K562 (cell line): ENCODE measurements at places on chromosomes 12 and 14. TPM values are rescaled to one million over a fixed set of nuclear protein-coding genes. Genes with fewer than 3 reads are reported as not detected.

Gene MYO1H
- total RNA-seq: not detected in 2 replicates

Gene PHLDA1
- total RNA-seq: 0.81 and 1.6 TPM in 2 replicates

Gene SCN8A
- 0.29 and 0.72 TPM in 2 replicates for total RNA-seq

GRCh38 chr12:71469258-71469750 lies 29.7 kb downstream of the LGR5 start:
- peak; percentile 11 for DNase-seq
- no peak overlapping the region for H3K27ac ChIP-seq
- peaks cover 4% of the 10 kb centered on the region for H3K4me1 ChIP-seq

GRCh38 chr12:131755305-131756113 lies 44.6 kb downstream of the SFSWAP start:
- no peak overlapping the region for H3K27ac ChIP-seq
- peaks cover 4% of the 10 kb centered on the region; the same call in 1 of the 2 replicates for H3K4me1 ChIP-seq
- no peak overlapping the region for H3K4me3 ChIP-seq

GRCh38 chr14:73492670-73493069 lies 1.9 kb downstream of the RIOX1 start:
- H3K36me3 ChIP-seq: peaks cover 14% of the 10 kb centered on the region; the same call in 2 of the 3 replicates
- peaks cover 21% of the 10 kb centered on the region for H3K4me1 ChIP-seq
- no peaks in the 10 kb centered on the region for H3K27me3 ChIP-seq
- DNase-seq: no peak
- H3K4me3 ChIP-seq: peak overlapping the region; percentile 2; the same call in 1 of the 2 replicates

- no peaks in the 10 kb centered on the region for H3K4me1 ChIP-seq
- no peak for DNase-seq
- no peaks in the 10 kb centered on the region for H3K36me3 ChIP-seq
Observed at GRCh38 chr12:97335115-97335514, 127.5 kb upstream of the RMST start.

DNA sequence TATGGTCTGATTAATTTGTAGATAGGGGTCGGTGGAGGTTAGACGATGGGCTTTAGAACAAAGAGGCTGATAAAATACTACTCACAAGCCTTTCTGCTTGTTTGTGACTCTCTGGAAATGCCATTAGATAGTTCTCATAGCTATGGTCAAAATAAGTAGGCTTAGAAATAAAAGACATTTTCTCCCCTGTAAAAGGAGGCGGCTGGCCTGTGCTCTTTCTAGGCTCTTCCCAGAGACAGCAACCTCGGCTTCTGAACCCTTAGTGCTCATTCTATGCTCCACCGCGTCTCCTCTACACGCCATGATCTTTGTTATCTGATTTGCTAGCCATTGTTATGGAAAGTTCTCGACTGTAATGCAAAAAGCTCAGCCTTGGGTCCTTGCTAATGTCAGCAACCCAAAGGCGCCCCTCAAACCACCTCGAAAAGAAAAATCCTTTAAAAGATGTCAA lies 64.5 kb downstream of the CRADD start:
- peak overlapping the region; percentile 91 for H3K27ac ChIP-seq
- peak overlapping the region; percentile 44 for H3K4me3 ChIP-seq
- peaks cover 54% of the 10 kb centered on the region for H3K4me1 ChIP-seq
- H3K27me3 ChIP-seq: no peaks in the 10 kb centered on the region
- peak; percentile 21 for DNase-seq

GRCh38 chr14:102293781-102294180 lies 11.2 kb downstream of the MOK start:
- no peak for DNase-seq
- H3K36me3 ChIP-seq: no peaks in the 10 kb centered on the region
- H3K4me3 ChIP-seq: no peak overlapping the region

DNA sequence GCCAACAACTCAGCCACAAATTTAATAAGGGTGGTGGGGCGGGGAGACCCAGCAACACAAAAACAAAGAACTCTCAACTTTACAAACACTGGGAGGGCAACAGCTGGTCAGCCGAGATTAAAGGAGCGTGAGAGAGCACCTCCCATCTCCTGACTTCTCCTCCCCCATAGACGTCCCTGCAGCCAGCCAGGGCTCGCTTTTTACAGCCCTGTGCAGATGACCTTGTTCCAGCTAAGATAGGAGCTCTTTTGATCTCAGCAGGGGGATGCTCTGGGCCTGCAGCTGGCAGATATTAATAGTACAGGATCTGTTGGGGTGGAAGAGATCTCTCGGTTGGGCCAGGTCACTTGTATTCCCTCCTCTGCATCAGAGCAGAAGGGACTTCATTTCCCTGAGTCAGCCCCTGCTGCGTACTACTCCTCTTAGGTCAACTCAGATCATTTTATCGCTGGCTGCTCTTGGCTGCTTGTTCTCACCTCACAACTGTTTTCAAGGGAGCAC lies 475.8 kb downstream of the RAD51B start:
- H3K27me3 ChIP-seq: no peaks in the 10 kb centered on the region
- no peaks in the 10 kb centered on the region for H3K36me3 ChIP-seq
- peak overlapping the region; percentile 70 for H3K27ac ChIP-seq
- DNase-seq: peak; percentile 94

DNA sequence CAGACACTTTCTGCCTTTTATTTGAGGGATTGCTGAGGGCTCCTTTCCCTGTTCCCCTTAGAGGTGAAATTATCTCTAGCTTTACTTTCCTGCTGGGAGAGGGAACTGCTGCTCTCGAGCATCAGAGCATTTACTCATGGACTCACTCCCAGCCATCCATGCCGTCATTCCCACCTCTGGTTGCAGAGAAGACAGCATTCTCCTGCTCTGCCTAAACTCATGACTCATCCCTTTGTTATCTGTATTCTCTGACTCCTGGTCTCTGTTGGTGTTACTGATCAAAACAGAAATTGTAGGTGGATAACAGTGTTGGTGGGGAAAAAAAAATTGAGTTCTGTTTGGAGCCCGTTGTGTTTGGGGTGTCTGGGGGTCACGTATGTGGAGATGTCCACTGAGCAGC lies 159.3 kb downstream of the TTC8 start:
- H3K4me1 ChIP-seq: no peaks in the 10 kb centered on the region; the same call in 1 of the 2 replicates
- no peaks in the 10 kb centered on the region for H3K36me3 ChIP-seq
- H3K27ac ChIP-seq: no peak overlapping the region
- no peak overlapping the region for H3K4me3 ChIP-seq

- peak overlapping the region; percentile 72 for H3K27ac ChIP-seq
- H3K4me1 ChIP-seq: peaks cover 39% of the 10 kb centered on the region
- no peaks in the 10 kb centered on the region for H3K27me3 ChIP-seq
- no peaks in the 10 kb centered on the region for H3K36me3 ChIP-seq
Observed at GRCh38 chr12:53099071-53099882, 1.8 kb downstream of the IGFBP6 start.

GRCh38 chr12:78191611-78192010 lies 360.9 kb downstream of the NAV3 start:
- no peak overlapping the region for H3K27ac ChIP-seq
- DNase-seq: no peak
- no peaks in the 10 kb centered on the region for H3K4me1 ChIP-seq
- H3K4me3 ChIP-seq: no peak overlapping the region
- H3K27me3 ChIP-seq: no peaks in the 10 kb centered on the region

DNA sequence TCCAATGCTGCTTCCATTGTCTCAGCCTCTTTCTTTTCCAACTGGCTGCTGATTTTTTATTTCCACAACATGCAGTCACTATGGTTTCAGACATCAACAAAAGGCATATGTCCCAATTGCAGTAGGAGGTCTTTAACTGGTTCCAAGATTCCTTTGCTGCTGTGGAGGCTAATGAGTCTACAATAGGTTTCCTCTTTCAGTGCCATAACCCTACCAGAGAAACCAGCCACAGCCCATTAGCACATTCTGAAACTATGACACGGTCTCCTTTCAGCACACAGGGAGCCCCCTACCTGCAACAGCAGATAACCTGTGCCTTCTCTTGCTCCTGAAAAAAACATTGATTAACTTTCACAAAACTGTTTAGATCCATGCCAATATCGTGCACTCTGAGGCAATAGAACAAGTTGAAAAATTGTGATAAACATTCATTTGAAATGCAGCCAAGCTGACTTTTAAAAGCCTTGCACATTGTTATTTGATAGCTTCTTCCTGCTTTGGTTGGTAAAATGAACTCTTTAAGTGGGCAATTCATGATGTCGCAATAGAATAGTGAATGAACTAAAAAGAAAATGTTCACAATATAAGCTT lies 32.4 kb downstream of the PLEKHG7 start:
- no peaks in the 10 kb centered on the region for H3K4me1 ChIP-seq
- no peaks in the 10 kb centered on the region for H3K36me3 ChIP-seq
- H3K4me3 ChIP-seq: no peak overlapping the region
- peaks cover 33% of the 10 kb centered on the region for H3K27me3 ChIP-seq
- DNase-seq: no peak

GRCh38 chr14:30295980-30296379 lies 263.0 kb upstream of the G2E3 start:
- peak overlapping the region; percentile 46 for H3K4me3 ChIP-seq
- H3K27ac ChIP-seq: peak overlapping the region; percentile 82; the same call in 1 of the 3 replicates
- H3K4me1 ChIP-seq: peaks cover 5% of the 10 kb centered on the region; the same call in 2 of the 3 replicates
- H3K27me3 ChIP-seq: no peaks in the 10 kb centered on the region
- no peaks in the 10 kb centered on the region for H3K36me3 ChIP-seq
- DNase-seq: peak; percentile 20

GRCh38 chr12:40157336-40157735 lies 51.5 kb upstream of the SLC2A13 start:
- H3K27me3 ChIP-seq: no peaks in the 10 kb centered on the region
- no peaks in the 10 kb centered on the region for H3K4me1 ChIP-seq
- no peaks in the 10 kb centered on the region for H3K36me3 ChIP-seq
- DNase-seq: no peak
- H3K27ac ChIP-seq: no peak overlapping the region

DNA sequence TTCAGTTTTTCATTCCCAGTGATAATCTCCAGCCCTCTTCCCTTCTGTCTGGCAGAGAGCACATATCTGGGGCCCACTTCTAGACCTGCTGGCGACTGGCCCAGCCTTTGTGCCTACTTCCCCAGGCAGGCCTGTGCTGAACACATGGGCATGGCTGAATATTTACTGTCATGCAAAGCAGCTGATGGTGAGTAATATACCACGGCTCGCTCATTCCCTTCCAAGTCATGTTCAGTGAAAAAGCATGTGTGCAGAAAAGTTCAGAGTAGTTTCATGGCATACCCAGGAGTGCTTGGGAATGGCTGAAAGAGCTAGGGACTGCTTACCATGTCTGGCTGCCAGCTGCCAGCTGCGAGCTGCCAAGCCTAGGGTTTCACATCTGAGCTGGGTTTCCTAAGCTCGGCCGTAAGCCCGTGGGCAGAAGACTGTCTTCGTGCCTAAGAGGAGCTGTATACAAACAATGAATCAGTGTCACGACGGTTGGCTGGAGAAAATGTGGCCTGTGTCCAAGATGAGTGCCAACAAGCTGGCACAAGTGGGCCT lies 179.9 kb upstream of the PELI2 start:
- H3K4me1 ChIP-seq: no peaks in the 10 kb centered on the region
- no peak overlapping the region for H3K4me3 ChIP-seq
- no peaks in the 10 kb centered on the region for H3K27me3 ChIP-seq
- DNase-seq: no peak
- H3K27ac ChIP-seq: no peak overlapping the region

DNA sequence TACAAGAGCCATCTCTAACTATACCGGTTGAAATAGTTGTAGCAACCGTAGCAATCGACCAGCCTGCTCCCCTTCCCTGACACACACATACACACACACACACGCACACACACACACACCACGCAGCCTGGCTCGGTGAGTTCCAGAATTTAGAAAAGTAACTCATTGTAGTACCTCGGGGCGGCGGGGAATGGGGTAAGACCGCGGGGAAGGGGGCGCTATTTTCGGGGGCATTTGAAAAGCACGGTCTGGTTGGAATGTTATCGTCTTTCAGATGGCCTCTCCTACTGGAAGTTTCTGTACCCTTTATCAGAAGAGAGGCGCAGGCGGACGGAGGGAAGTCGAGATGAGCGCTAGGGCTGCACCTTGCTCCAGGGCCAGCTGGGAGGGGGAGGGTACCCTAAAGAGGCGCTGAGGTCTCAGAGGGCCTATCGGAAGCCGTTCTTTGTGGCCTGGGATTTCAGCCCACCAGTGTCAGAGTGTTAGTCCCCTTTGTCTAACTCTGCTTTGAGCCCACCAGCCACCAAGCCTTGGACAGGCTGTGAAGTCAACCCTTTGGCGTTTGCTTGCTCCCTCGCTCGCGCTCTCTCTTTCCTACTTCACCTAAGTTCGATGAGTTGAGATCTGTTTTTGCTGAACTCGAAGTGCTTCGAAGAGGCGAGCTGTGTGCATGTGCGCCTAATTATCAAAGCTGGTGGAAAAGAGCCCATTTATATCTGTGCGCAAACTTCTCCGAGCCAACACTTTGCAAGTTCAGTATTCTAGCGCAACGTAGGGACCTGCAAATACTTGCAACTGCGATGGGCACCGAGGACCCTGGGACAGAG lies 837 bp downstream of the COL2A1 start:
- H3K4me3 ChIP-seq: no peak overlapping the region
- no peak for DNase-seq
- no peaks in the 10 kb centered on the region for H3K36me3 ChIP-seq
- peaks cover 67% of the 10 kb centered on the region for H3K27me3 ChIP-seq
- H3K4me1 ChIP-seq: peaks cover 28% of the 10 kb centered on the region

- H3K27ac ChIP-seq: no peak overlapping the region
- no peaks in the 10 kb centered on the region for H3K36me3 ChIP-seq
Observed at GRCh38 chr14:56745097-56745496, 65.2 kb downstream of the OTX2 start.

- DNase-seq: no peak
- no peak overlapping the region for H3K4me3 ChIP-seq
- no peak overlapping the region for H3K27ac ChIP-seq
- peaks cover 5% of the 10 kb centered on the region for H3K4me1 ChIP-seq
- H3K27me3 ChIP-seq: no peaks in the 10 kb centered on the region
Observed at GRCh38 chr12:56321027-56321426, 5.2 kb upstream of the CNPY2 start.

DNA sequence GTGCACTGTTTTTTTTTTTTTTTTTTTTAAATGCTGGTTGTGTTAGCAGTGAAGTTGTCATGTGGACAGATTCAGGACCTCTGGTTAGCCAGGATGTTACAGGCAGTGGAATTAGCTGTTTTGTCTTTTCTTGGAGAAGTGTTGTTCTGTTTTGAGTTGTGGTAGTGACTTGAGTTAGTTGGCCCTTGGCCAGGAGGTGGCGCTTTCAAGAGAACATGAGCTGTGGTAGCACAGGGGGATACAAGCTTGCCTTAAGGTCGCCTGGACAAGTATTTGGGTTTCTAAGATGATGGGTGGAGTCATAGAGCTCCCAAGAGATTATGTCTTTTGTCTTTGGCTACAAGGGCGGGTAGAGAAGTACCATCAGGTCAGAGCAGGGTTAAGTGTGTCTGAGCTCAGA lies 33.3 kb upstream of the CCDC198 start:
- H3K36me3 ChIP-seq: no peaks in the 10 kb centered on the region
- peak; percentile 3 for DNase-seq
- H3K27me3 ChIP-seq: no peaks in the 10 kb centered on the region
- no peaks in the 10 kb centered on the region for H3K4me1 ChIP-seq
- H3K4me3 ChIP-seq: no peak overlapping the region

DNA sequence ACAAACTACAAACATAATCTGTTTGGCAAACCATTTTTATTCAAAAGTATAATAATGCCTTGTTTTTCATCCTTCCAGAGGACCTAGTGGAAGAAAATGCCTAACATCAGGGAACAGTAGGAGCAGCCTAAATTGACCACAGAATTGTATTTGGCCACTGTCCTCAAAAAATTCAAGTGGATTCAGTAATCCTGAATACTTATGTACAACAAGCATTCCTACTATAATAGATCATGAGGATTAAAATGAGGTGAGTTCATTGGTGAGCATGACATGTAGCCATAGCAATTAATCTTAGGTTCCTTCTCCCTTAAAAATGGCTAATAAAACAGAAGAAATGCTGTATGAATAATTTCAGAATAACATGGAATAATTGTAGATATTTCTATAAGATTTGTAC lies 209.3 kb downstream of the DAD1 start:
- H3K27me3 ChIP-seq: peaks cover 3% of the 10 kb centered on the region; the same call in 1 of the 3 replicates
- H3K4me1 ChIP-seq: no peaks in the 10 kb centered on the region
- H3K27ac ChIP-seq: no peak overlapping the region
